ENCODE measurements at places on chromosomes 12 and 14.

GRCh38 chr14:23512156-23512555 lies 39.4 kb downstream of the ZFHX2 start:
- DNase-seq, result no peak

DNA sequence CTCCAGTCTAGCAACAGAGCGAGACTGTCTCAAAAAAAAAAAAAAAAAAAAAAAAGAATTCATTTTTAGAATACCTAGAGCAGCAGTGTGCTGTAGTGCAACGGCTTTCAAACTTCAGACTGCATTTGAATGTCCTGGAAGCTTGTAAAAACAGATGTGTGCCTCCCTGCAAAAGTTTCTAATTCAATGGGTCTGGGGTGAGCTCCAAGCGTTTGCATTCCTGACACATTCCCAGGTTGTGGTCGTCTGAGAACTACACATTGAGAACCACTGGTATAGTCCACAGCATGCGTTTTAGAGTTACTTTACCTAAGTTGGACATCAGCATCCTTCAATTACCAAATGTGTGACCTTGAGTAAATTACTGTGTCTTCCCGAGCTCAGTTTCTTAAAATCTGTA lies 816.8 kb downstream of the NRXN3 start:
- no peak for DNase-seq

- DNase-seq, result no peak
Measured at GRCh38 chr14:56064513-56064912, 53.7 kb upstream of the PELI2 start.

DNA sequence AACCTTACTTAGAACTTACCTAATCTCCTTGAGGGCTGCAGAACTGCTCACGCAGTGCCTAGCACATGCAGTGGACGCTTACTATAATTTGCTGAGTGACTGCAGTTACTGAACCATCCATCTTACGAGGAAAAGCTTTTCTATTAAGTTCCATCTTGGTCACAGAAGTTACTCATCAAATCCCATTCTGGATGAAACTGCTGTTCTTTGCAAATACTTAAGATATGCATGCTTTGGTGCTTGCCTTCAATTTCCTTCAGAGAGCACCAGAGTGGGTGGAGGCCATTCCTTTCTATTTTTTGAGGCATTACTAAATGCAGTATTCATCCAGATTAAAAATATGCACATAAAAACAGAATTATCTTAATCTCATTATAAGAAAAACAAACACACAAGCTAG lies 17.7 kb upstream of the PELI2 start:
- DNase-seq, result no peak

Measured in forelimb muscle (tissue), 1 donor.